ENCODE measurements at places on chromosomes 3 and 15.

- DNase-seq = peak; percentile 73
- peaks cover 26% of the 10 kb centered on the region for H3K4me1 ChIP-seq
- H3K4me3 ChIP-seq = no peak overlapping the region
- peak overlapping the region; percentile 3 for H3K27ac ChIP-seq
- no peaks in the 10 kb centered on the region for H3K27me3 ChIP-seq
- H3K36me3 ChIP-seq = peaks cover 23% of the 10 kb centered on the region
Measured at GRCh38 chr3:49378249-49378895, 20.2 kb upstream of the GPX1 start.

GRCh38 chr15:97386940-97387339 is 573.6 kb upstream of the ARRDC4 start:
- H3K36me3 ChIP-seq = no peaks in the 10 kb centered on the region
- no peak overlapping the region for H3K27ac ChIP-seq
- no peaks in the 10 kb centered on the region for H3K27me3 ChIP-seq
- no peak for DNase-seq
- H3K4me1 ChIP-seq = no peaks in the 10 kb centered on the region

GRCh38 chr3:106631373-106632108 is 745.7 kb upstream of the CCDC54 start:
- no peaks in the 10 kb centered on the region for H3K4me1 ChIP-seq
- H3K36me3 ChIP-seq = no peaks in the 10 kb centered on the region
- no peak for DNase-seq
- H3K27ac ChIP-seq = no peak overlapping the region
- H3K4me3 ChIP-seq = no peak overlapping the region

- H3K27me3 ChIP-seq = no peaks in the 10 kb centered on the region
- no peak for DNase-seq
- H3K27ac ChIP-seq = no peak overlapping the region
- no peaks in the 10 kb centered on the region for H3K4me1 ChIP-seq
Measured at GRCh38 chr3:22893644-22894325, 309.3 kb upstream of the UBE2E2 start.

GRCh38 chr3:188760408-188760807 is 411.4 kb upstream of the TPRG1 start:
- no peaks in the 10 kb centered on the region for H3K36me3 ChIP-seq
- no peak overlapping the region for H3K4me3 ChIP-seq
- peaks cover 4% of the 10 kb centered on the region for H3K4me1 ChIP-seq
- H3K27ac ChIP-seq = peak overlapping the region; percentile 15

DNA sequence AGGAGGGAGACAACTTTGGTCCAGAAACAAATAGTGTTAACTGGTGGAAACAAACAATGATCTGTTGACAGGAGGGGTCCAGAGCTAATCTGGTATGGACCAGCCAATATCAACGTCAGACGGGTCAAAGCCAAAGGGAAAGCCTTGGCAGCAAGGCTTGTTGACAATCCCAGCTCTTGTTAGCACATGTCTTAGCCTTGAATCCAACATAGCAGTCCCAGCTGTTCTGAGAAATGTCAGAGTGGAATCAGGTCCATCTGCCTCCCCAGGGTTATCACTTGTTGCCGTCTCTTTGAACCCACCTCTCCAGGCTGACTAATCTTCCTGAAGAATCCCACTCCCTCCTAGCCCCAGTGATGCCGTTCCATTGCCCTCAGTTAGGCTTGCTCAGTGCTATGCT is 404.6 kb upstream of the MCTP2 start:
- H3K27ac ChIP-seq = no peak overlapping the region
- no peak overlapping the region for H3K4me3 ChIP-seq
- no peak for DNase-seq
- no peaks in the 10 kb centered on the region for H3K4me1 ChIP-seq
- H3K36me3 ChIP-seq = no peaks in the 10 kb centered on the region

GRCh38 chr3:42290966-42291714 is 25.2 kb upstream of the CCK start:
- no peaks in the 10 kb centered on the region for H3K36me3 ChIP-seq
- H3K27me3 ChIP-seq = no peaks in the 10 kb centered on the region
- no peaks in the 10 kb centered on the region for H3K4me1 ChIP-seq

- H3K4me1 ChIP-seq = no peaks in the 10 kb centered on the region
- no peaks in the 10 kb centered on the region for H3K36me3 ChIP-seq
- H3K4me3 ChIP-seq = no peak overlapping the region
- no peaks in the 10 kb centered on the region for H3K27me3 ChIP-seq
- H3K27ac ChIP-seq = no peak overlapping the region
Measured at GRCh38 chr3:144744473-144744872, 772.9 kb downstream of the DIPK2A start.

DNA sequence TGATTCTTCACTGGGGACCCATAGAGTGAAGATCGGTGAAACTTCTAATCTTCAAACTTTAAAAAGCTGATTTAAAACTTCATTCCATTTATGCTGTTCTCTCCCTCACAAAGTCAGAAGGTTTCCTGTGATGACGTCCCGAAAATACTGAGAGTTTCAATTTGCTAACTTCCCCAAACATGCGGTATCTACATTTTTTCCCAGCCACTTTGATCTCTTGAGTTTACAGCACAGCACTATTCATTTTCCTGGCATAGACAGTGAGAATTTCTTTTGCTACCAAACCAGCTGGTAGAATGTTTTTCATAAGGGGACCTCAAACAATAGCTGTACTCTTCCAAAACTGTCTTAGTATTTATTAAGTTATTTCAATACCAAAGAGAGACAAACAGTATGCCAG is 156.8 kb downstream of the LSAMP start:
- no peaks in the 10 kb centered on the region for H3K36me3 ChIP-seq
- no peaks in the 10 kb centered on the region for H3K27me3 ChIP-seq
- no peak overlapping the region for H3K4me3 ChIP-seq

DNA sequence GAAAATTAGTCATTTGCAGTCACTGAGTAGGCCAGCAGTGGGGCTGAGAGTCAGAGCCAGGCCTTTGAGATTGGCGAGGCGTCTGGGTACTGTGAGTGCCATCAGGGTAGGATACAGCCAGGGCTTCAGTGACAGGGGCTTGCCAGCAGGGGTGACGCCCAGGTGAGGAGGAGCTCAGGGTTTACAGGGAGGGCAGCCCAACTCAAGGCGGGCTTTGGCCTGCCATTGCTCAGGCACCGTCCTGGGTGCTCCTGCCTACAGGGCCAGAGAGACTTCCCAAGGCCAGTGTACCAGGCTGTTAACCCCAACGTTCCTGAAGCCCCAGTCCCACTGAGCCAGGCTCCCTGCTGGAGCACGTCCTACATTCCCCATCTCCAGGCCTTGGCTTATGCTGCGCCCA is 152.0 kb downstream of the FBLN2 start:
- no peaks in the 10 kb centered on the region for H3K36me3 ChIP-seq
- H3K4me3 ChIP-seq = no peak overlapping the region
- H3K4me1 ChIP-seq = no peaks in the 10 kb centered on the region
- H3K27ac ChIP-seq = no peak overlapping the region
- no peaks in the 10 kb centered on the region for H3K27me3 ChIP-seq
- DNase-seq = peak; percentile 33

GRCh38 chr3:85304360-85304964 is 345.7 kb downstream of the CADM2 start:
- DNase-seq = no peak
- no peaks in the 10 kb centered on the region for H3K36me3 ChIP-seq
- H3K27ac ChIP-seq = no peak overlapping the region
- H3K4me1 ChIP-seq = no peaks in the 10 kb centered on the region

DNA sequence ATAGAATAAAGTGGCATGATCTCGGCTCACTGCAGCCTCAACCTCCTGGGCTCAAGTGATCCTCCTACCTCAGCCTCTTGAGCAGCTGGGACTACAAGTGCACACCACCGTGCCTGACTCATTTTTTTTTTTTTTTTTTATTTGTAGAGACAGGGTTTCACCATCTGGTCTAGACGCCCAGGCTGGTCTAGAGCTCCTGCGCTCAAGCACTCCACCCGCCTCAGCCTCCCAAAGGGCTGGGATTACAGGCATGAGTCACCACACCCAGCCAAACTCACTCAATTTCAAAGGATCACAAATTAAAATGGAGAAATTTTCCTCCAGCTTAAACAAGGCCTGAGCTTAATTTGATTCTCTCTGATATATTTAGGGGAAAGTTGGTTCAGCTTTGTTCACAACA is 27.3 kb upstream of the NMB start:
- DNase-seq = no peak
- no peak overlapping the region for H3K4me3 ChIP-seq
- H3K27me3 ChIP-seq = no peaks in the 10 kb centered on the region

- no peak for DNase-seq
- no peak overlapping the region for H3K4me3 ChIP-seq
- no peaks in the 10 kb centered on the region for H3K27me3 ChIP-seq
- peaks cover 11% of the 10 kb centered on the region for H3K4me1 ChIP-seq
- H3K36me3 ChIP-seq = no peaks in the 10 kb centered on the region
- no peak overlapping the region for H3K27ac ChIP-seq
Measured at GRCh38 chr15:29533647-29534046, 264.0 kb upstream of the NSMCE3 start.

- H3K4me1 ChIP-seq = peaks cover 6% of the 10 kb centered on the region
- no peak overlapping the region for H3K4me3 ChIP-seq
Measured at GRCh38 chr15:66829551-66830121, 127.6 kb downstream of the SMAD6 start.

All from upper lobe of right lung (tissue), 1 donor.